ENCODE measurements at places on chromosomes 13 and 19.

GRCh38 chr19:38337360-38337653 is 1.7 kb downstream of the CATSPERG start:
- DNase-seq: no peak

DNA sequence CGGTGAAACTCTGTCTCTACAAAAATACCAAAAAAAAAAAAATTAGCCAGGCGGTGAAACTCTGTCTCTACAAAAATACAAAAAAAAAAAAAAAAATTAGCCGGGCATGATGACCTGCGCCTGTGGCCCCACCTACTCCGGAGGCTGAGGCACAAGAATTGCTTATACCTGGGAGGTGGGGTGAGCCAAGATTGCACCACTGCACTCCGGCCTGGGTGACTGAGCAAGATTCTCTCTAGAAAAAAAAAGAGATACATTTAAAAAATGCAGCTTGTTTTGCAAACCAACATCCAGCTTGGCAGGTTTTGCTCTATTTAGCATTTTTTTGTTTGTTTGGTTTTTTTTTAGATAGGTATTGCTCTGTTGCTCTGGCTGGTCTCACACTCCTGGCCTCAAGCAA is 6.7 kb upstream of the PGPEP1 start:
- DNase-seq: no peak

DNA sequence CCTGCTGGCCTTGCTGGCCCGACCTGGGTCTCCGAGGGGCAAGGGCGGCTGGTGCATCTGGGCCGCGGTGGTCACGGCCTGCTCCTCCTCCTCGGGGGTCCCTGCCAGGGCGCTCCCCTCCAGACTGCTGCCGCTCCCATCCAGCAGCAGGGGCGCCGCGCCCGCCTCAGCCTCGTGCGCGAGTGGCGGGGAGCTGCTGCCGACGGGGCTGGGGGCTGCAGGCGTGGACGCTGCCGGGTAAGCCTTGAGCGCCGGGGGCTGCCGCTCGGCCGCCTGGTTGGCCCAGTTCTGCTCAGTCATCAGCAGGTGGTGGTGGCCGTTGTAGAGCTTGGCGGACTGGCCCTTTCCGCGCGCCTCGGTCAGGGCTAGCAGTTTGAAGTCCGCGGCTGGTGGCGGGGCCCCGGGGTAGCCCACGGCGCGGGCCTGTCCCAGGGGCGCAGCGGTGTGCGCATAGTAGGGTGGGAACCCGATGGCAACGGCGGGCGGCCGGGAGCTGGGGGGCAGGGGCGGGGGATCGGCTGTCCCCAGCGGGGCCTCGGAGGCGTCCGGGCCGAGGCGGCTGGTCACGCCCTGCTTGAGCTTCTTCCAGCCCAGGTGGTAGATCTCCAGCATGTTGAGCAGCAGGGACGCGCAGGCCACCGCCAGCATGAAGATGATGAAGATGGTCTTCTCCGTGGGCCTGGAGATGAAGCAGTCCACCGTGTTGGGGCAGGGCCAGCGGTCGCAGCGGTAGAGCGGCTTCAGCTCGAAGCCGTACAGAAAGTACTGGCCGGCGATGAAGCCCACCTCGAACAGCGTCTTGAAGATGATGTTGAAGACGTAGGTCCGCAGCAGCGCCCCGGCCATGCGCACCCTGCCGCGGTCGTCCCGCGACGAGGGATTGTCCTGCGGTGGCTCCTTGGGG is 18.6 kb downstream of the GJA3 start:
- no peak for DNase-seq

GRCh38 chr13:31639443-31640163 is 99.7 kb upstream of the RXFP2 start:
- DNase-seq: no peak

DNA sequence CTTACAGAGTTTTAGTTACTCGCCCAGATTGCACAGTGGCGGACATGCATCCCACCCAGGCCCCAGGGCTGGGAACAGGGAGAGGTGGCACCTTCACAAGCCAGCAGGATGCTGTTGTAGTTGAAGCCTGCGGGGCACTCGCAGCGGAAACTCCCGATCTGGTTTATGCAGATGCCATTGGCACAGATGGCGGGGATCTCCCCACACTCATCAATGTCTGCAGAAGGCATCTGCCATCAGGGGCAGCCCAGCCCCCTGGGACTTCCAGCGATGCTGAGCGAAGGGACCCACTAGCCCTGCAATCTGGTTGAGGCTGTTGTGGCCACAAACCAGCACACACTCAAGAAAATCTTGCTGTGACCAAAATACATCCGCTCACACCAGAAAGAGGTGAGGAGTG is 44.6 kb downstream of the CCL25 start:
- DNase-seq: no peak

GRCh38 chr13:27708325-27708724 is 84.0 kb upstream of the GSX1 start:
- no peak for DNase-seq

- DNase-seq: no peak
These were observed 102.4 kb upstream of the CSNK1A1L start for GRCh38 chr13:37207691-37208451.

DNA sequence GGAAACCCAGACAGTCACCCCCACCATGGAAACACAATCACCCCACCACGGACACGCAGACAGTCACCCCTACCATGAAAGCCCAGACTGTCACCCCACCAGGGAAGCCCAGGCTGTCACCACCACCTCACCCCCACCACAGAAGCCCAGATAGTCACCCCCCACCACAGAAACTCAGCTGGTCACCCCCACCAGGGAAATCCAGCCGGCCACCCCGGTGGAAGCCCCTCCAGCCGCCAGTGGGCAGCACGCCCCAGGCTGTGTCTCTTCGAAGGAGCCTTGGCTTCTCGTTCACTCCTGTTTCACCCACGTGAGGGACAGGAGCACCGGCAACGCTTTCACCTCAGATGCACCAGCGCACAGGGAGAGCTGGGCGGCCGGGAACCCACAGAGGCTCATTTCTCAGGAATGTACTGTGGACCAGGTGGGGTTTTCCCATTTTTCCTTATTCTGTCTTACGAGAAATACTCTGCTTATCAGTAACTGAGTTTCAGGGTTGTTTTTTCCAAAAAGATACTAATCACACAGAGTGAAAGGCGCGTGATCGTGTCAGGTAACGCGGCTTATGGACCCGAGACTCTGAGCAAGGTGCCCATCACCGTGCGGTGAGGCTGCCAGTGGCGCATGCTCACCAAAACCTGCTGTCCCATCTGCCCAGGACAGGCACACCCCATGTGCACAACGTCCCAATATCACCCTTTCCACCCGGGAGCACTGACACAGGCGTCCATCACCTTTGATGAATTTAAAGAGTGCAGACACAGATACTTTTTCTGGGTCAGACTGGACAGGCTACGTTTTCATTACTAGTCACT is 28.0 kb downstream of the CARS2 start:
- no peak for DNase-seq

- DNase-seq: peak; percentile 97
These were observed at the start of gene SPRY2 for GRCh38 chr13:80341101-80341755. SPRY2 (minus strand) TSS chr13:80341126; CDS start chr13:80337705, 3,421 bp downstream.
